Stimulated activated CD4-positive, alpha-beta T cell treated with anti-CD3 and anti-CD28 coated beads, Interleukin-4, amount 100 ng/mL, for 1 hour (primary cell): ENCODE measurements at places on chromosomes 12 and 14.
A peak's percentile ranks its signal among the peaks of the same experiment; 100 is the strongest.

DNA sequence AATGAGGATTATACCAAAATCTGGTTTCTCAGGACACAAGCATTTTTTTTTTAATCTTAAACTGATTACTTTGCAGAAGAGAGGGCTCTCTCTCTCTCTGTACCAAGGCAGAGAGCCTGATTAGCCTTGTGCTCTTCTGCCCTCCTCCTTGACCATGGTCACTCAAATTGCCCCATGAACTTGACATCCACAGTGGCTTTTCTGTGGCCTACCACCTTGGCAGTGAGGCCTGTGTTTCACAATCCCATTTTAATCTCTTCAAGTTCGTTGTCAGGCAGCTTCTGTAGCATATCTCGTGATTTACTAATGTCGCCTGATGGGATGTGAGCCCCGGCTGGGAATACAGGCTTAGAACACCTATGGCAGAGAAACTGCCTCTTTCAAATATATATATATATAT is 30.7 kb upstream of the PWP1 start:
- no peak for DNase-seq

DNA sequence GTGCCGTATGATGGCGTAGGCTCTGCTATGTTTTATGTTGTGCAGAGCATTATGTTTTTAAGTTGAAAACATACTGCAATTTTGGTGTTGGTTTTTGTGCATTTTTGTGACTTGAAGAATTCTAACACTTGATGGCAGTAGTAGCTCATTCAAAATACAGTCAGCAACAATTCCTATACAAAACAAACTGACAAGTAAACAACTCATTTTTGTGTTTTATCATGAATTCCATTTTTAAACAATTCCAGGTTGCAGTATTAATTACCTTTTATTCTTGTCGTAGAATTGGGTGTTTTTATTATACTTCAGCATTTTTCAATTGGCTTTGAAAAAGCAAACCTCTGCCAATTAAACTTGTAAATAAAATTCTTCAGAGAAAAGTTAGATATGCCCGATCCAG is 4.1 kb upstream of the CCER1 start:
- DNase-seq = no peak

GRCh38 chr12:12745576-12746211 is 28.5 kb downstream of the CDKN1B start:
- DNase-seq = no peak

DNA sequence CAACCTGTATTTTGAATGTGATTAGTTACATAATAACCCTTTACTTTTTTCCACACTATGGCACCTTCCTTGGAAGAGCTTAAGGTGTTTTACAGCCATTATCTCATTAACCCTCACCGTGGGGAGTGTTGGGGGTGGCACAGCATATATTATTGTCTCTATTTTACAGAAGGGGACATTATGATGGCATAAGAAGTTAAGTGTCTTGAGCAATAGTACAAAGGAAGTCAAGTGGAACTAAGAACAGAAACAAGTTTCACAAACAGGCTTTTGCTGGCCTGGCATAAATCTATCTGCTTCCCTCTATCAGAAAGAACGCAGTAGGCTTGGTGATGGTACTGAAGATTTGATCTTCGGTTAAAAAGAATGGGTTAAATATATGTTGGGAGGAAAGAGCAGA is 169.7 kb upstream of the OTX2 start:
- no peak for DNase-seq

- DNase-seq = no peak
These were observed 244.3 kb upstream of the NOVA1 start for GRCh38 chr14:26841920-26842741.

- peak; percentile 27 for DNase-seq
These were observed 30.4 kb downstream of the RAP1B start for GRCh38 chr12:68641138-68641537.

DNA sequence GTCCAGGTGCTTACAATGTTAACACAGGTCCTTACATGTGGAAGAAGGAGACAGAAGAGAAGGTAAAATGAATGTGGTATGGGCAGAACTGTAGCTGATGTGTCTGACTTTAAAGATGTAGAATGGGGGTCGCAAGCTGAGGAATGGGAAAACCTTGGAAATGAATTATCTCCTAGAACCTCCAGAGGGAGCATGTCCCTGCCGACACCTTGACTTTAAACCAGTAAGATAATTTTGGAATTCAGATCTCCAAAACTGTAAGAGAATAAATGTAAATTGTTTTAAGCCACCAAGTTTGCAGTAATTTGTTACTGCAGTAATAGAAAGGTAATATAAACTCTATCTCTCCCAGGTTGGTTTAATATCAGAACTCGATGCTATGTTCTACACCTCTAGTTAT is 80.1 kb upstream of the ALG10 start:
- no peak for DNase-seq

- DNase-seq = no peak
These were observed 15.8 kb upstream of the DTX1 start for GRCh38 chr12:113040722-113041171.

GRCh38 chr14:95495538-95496025 is 20.9 kb downstream of the SYNE3 start:
- no peak for DNase-seq

GRCh38 chr12:45703942-45704341 is 25.6 kb upstream of the ARID2 start:
- no peak for DNase-seq

GRCh38 chr12:45329238-45329637 is 113.3 kb downstream of the ANO6 start:
- DNase-seq = no peak

- no peak for DNase-seq
These were observed 16.7 kb downstream of the AKT1 start for GRCh38 chr14:104778694-104779331.

DNA sequence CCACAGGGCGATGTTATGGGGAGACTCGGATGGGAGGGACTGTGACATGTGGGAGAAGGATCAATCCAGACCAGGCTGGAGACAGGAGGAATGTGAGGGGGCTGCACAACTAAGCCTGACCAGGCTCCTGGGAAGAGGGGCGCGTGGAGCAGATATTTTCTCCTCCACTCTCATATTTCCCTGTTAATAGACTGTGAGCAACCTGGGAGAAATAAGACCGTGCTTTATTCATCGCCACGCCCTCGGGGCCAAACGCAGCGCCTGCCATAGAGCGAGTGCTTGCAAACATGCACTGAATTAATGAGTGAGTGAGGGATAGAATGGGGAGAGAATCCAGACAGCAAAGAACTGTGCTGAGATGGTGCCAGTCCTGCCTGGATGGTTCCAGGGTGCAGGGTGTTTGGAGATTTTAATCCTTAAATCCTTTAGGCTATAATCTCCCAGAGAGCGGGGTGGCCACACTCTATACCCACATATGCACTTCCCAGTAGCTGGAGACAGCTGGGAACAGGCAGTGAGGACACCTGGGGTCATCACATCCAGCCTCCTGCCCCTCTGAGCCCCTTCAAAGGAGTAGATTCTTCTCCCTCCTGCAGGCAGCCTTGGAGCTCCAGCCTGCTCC is 13.6 kb upstream of the FAIM2 start:
- DNase-seq = no peak

DNA sequence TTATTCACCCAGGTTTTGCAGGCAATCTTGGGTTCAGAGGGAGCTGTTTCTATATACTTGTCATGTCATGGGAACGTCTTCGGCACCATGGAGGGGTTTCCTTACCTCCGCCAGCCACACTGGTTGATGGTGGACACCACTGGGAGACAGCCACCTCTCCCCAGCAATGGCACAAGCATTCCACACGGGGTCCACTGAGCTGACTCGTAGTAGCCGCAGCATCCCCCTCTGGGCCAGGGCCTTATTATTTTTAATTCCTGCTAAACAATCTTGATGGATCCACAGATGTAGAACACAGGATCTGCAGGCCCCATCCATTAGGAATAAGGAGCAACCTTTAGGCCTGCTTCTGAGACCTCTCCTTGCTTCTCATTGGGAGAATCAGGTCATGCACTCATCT is 132.9 kb downstream of the DICER1 start:
- no peak for DNase-seq

- DNase-seq = no peak
These were observed 547.3 kb downstream of the BCL11B start for GRCh38 chr14:98724734-98725133.

GRCh38 chr14:72743626-72744025 is 150.3 kb downstream of the DPF3 start:
- no peak for DNase-seq

DNA sequence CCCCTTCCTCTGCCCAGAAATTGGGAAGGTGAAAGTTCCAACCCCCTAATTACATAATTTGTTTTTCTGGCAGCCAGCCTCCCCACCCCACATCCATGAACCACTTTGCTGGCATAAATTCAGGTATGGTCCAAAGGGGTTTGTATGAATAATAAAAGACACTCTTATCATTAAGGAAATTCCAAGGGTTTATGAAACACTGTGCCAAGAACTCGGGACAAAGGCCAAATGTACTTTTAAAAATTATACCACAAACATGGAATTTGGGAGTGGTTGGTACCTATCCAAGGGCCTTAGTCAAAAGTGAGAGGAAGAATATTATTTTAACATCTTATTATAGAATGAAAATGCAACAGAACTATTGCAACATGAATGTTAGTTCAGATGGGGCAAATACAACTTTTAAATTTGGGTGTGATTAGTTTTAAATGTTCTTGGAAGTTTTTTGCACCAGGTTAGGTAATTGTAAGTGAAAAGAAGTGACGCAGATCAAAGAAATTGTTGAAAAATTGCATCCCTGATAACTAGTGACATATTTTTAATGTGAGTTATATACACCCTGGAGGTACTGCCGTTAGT is 217.8 kb downstream of the TMEM117 start:
- DNase-seq = no peak

GRCh38 chr12:96454396-96454795 is 35.0 kb upstream of the CFAP54 start:
- no peak for DNase-seq

- no peak for DNase-seq
These were observed 17.9 kb downstream of the ZDHHC22 start for GRCh38 chr14:77123381-77124325.

DNA sequence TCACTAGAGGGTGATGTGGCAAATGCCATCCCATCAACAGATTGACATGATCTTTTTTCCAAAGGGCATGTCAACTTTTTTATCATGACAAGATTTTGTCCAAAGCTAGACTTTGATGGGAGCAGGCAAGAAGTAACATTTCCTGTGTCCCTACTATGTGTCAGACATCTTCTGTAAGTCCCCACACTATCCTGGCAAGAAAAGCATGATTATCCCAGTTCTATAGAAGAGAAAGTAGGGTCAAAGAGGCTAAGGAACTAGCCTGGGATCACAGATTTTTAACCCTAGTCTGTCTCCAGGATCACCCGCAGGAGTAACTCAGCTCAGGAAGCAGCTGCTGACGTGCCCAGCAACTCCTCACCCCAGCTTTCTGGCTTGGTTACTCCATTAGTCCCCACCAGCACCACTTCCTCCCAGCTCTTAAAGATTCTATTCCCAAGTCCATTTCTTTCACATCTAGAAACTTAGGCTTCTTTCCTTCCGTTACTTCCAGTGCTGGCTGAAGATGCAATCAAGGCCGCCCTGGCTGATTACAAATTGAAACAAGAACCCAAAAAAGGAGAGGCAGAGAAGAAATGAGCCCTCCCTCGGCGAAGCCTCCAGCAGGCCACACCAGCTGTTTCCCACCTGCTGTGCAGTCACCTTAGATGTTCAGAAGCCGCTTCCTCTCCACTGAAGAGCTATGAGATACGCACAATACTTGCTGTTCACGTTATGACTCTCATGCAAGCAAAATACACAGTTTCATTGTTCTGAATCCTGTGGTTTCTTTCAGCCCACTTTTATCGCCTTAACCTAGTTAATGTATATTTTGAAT is 6.2 kb downstream of the ISCU start:
- DNase-seq = peak; percentile 66

GRCh38 chr12:96986883-96987523 is 79.9 kb downstream of the NEDD1 start:
- DNase-seq = no peak

- DNase-seq = no peak
These were observed 75.9 kb downstream of the TMEM132D start for GRCh38 chr12:129827866-129828384.

DNA sequence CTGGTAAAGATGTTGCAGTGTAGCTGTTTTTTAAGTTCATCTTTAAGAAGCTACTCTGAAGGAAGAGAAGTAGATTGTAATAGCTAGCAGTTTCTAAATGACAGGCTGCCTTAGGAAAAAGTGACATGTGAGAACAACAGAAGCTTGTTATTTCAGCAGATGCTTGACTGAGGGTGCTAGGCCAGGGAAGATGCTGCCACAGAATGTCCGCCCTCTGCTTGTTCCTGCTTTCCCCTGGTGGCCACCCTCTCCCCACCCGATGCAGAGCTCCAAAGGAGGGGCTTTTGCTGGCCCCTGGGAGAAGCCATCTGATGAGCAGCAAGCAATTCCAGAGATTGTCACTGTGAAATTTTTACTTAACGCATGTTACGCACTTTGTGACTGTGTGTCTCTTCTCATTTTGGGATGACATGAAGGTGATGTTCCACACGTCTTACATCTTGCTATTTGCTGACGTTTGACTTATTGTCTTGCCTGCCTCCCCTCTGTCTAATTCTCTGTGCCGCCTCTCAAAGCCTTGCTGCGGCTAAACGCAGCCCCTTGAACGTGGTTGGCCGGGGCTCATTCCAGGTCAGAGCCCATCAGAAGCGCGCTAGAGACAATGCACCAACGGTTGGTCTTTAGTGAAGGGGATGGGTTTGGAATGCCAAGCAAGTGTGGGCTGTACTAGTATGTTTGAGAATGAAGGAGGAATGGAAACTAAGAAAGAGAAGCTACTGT is 44.8 kb downstream of the WDR20 start:
- no peak for DNase-seq

GRCh38 chr12:51522696-51523095 is 68.3 kb upstream of the SCN8A start:
- DNase-seq = no peak

- no peak for DNase-seq
These were observed 91.5 kb downstream of the ARF6 start for GRCh38 chr14:49984424-49984823.

GRCh38 chr12:51160814-51161459 is 12.0 kb downstream of the TFCP2 start:
- DNase-seq = no peak

GRCh38 chr12:88433997-88434703 is 146.1 kb downstream of the KITLG start:
- DNase-seq = no peak

DNA sequence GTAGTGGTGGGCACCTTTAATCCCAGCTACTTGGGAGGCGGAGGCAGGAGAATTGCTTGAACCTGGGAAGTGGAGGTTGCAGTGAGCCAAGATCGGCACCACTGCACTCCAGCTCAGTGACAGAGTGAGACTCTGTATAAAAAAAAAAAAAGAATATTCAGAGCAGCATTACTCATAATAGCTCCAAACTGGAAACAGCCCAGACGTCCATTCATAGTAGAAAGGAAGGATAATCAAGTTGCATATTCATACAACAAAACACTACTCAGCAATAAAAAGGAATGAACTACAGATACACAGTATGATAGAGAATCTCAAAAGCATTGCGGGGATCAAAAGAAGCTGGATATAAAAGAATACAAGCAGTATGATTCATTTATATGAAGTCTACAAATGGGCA is 19.1 kb downstream of the TMEM30B start:
- no peak for DNase-seq

DNA sequence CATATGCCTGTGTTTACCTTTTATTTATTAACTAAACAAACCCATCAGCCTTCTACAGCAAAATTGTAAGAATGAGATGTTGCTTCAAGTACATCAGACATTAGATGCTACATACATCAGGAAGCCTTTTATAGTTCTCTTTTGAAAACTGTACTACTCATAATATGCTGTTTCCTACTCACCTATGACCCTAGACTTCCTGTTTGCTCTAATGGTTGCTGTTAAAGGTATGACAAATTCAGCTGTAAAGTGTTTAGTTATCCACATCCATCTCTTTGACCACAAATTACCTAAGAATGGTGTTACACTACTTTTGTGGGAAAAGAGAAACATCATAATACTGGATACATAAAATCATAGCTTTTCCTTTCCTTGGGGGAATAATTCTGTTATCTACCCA is 220.0 kb downstream of the RAD51B start:
- no peak for DNase-seq
